Activated CD4-positive, CD25-positive, alpha-beta regulatory T cell treated with anti-CD3 and anti-CD28 coated beads, Interleukin-2, amount 50 U/mL, for 16 hours (primary cell): ENCODE measurements at places on chromosomes 7 and 10.

DNA sequence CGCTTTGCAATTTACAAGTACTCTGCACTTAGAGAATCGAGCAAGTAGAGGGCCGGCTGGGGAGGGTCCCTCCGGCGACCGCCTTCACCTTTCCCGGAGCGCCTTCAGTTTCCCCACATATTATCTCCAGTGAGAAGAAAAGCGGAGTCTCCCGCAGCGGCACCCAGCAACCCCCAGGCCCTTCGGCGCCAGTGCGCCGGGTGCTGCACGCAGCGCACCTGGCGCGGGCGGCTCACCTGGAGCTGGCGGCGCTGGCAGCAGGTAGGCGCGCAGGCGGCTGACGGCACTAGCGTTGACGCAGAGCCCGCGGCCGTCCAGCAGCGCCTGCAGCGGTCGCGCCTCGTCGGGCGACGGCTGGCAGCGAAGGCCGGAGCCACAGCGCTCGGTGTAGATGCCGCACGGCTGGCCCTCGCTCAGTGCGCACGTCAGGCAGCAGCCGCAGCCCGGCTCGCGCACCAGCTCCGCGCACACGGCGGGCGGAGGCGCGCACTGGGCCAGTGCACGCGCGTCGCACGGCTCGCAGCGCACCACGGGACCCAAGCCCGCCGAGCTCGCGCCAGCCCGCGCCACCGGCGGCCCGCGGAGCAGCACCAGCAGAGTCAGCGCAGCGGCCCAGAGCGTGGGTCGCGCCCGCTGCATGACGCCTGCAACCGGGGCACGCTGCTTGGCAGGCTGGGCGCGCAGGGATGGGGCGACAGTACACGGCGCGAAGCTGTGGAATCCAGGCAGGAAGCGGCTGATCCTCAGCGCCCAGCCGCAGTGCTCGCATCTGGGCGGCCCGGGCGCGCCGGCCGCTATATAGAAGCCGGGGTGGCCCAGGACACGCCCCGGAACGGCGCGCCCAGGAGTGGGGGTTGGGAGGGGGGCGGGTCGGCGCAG is at the start of gene IGFBP3:
TSS of gene IGFBP3 (minus strand) at position 771 of the 879 bp plus-strand sequence. CDS start at position 639, 132 bp downstream.
- DNase-seq: no peak

- no peak for DNase-seq
These were observed 6.8 kb upstream of the ZCCHC24 start for GRCh38 chr10:79452174-79452611.

DNA sequence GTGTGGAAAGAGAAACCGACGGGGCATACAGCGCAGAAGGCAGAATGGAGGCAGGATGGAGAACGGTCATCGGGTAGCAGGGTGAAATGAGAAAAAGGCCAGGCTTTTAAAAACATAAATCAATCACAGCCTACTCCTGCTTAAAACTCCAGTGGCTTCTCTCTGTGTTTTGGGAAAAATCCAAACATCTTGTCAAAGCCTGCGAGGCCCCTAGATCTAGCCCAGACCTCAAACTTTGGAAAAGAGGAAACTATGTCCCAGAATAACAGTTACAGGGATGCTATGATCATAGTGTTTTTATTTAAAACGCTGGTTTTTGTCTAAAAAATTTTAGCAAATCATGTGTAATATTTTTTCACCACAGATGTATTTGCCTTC is 41.1 kb downstream of the PPP1R3C start:
- no peak for DNase-seq

DNA sequence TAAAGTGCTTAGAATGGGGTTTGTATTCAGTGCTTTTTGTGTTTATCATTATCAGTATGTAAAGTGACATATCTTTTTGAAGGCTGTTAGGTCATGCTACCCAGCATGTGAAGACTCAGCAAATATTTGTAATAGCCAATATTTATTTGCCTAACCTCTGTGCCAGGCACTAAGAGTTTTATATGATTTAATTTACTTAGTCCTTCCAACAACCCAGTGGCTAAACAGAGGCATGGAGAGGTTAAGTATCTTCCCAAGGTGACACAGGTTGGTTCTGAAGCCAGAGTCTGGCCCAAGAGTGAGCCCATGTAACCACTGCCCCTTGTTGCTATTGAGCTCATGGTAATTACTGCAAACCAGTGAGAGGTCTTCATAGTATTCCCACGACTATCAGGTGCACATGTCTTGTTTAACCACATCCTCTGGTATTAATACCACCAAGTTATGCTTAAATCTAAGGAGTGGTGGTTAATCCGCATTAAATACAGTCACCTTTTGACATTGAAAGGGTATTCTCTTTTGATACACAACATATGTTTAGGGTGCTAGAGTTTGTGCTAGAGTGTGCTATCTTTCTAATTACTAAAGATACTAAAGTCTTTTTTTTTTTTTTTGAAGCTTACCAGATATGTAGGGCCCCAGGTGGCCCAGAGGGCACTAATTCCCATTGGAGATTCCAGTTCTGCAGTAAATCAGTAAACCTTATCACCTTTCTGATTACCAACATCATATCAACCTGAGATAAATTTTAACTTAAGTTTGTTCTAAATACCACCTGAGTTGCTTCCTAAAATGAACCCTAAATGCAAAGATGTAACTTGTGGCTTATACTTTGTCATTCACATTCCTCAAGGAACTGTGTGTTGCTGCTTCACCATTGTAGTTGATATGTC is 2.9 kb downstream of the ADD3 start:
- DNase-seq: no peak

DNA sequence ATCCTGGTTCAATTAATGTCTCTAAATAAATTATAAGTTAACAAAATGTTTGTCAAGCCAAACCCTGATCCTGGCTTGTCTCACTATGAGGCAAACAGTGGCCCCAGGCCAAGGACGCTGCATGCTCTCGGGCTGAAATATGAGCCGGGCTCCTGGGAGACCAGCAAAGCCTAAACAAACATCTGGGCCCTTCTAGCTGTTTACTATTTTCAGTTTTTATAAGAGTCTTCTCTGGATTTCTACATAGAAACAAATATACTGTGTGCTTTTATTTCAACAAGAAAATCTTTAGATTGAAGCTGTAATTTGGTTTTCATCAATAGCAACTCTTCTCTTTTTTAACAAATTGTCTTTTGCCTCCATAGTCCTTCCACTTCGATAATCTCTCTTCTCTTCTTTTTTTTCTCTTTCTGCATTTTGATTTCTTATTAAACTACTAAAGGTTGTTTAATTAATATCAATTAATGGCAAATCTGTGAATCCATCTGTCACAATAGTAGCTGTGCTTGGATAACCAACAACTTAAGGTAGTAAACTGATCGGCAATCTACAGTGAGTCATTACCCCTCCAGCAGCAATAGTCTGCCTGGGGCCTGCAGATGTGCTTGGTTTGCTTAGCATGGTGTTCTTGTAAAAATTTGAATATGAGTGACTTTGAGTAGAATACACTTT is 83.3 kb upstream of the DNAJC1 start:
- no peak for DNase-seq

DNA sequence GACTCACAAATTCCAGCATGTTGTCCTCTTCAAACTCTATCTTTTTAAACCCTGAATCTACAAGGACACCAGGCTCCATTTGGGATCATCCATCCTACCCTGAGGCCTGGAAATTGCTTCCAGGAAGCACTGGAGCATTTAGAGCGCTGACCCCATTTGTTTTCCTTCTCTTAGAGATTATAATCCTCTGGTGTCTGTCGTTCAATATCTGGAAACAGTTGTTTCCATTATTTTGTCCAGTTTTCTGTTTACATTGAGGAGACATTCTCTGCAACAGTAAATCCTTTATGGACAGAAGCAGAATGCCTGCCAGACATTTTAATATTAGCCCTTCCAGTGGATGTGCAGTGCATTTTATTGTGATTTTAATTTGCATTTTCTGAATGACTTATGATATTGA is 119.4 kb upstream of the MEOX2 start:
- DNase-seq: no peak

GRCh38 chr7:732094-732541 is 5.0 kb upstream of the PRKAR1B start:
- DNase-seq: no peak

DNA sequence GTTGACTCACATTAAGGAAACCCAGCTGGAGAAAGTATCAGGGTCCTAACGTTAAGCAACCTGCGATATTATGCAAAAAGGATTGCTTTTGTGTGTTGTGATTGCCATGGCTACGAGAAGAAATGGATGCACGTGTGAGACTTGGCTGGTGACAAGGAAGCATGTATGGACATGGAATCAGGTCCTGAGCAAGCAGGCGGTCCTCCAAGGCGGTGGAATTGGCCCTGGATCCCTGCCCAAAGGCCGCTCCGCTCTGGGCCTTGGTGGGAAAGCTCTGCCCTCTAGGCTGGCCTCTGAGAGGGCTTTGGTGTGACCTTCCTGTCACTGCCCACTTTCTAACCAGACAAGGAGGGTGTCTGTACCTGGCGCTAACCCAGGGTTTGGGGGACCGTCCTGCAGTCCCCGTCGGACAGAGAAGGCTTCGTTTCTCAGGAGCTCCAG is 192.1 kb downstream of the EBF3 start:
- no peak for DNase-seq

DNA sequence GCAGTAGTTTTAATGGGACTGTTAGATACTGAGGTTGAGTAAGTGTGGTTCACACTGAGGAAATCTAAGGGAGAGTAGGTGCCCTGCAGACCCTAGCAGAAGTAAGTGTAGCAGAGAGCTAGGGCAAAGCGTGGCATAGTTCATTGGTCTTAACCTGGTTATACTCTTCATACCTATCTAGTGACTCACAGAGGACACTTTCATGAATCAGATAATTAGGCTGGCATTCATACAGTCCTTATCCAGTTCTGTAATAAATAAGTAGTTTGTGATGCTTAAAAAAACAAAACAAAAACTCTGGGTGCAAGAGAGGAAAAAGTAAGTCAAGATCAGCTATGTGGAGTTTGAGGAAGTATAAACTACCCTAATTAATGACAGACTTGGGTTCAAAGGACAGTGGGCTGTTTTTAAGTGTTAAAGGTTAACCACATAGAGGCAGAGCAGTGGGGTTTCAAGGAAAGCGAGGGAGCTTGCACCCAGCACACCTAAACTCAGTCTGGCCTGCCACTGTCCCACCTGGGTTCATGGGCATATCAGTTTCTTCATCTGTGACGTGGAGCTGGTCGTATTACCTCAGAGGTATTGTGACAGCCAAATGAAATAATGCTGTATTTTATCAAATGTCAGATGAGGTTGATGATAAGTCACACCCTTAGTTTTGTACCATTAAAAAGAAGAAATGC is 27.1 kb downstream of the LMTK2 start:
- DNase-seq: no peak

DNA sequence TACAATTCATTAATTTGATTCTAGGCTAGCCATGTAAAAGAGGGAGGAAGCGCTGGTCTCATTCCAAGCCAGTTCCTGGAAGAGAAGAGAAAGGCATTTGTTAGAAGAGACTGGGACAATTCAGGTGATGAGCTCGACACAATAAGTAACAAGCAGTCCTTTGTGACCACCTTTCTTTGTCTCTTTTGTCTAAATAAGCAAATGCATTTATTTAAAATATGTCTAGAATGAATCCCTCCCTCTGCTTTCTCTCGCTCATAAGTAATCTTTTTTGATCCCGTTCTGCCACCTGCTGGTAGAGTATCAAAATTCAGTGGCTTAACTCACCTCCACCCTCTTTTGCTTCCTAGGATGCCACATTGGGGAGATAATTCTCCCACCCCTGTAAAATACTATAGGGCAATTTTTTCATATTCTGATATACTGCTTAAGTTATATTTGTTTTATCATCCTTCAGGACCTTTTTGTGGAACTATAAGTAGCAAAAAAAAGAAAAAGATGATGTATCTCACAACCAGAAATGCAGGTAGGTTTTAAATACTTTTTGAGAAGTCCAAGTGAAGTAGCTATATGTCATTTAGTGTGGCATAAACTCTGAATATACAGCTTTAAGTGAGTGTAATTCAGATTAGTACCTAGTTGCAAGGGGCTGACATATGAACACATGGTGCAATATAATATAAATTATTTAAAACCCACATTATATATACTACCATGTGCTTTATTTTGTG is 91.5 kb downstream of the GSDME start:
- DNase-seq: peak; percentile 17

DNA sequence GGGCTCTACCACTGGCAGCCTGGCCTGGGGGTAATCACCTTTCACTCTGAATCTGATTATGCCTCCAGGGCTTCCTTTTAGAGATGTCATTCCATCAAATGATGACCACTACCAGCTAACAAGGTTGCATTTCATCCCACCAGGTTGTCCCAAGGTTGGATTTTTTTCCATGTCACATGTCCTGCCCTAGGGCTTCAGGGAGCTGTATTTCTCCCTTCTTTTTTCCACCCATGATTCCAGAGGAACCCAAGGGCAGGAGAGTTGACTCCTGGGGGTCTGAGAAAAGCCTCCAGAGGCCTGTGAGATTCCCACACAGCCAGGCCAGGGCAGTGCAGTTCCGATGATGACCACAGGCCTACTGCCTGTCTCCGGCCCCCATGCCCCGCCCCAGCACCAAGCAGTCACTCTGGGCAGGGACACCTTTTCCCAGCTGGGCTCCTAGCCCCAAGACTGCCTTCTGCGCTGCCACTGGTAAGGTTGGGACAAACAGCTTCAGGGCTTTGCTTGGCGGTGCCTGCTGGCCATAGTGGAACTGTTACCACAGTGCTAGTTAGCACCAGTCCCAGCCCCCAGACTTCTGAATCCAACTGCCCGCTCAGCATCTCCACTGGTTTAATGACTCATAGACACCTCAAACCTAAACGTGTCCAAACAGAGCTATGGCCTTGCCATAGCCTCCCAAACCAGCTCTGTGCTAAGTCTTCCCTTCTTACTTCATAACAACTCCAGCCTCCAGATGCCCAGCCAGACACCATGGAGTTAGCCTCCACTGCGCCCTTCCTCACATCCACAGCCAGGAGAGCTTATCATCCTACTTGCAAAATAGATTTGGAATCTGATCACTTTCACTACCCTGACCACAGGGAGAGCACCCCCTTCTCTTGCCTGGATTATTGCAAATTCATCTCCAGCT is 133.7 kb downstream of the ARHGAP22 start:
- DNase-seq: no peak

- no peak for DNase-seq
These were observed 113.8 kb upstream of the SKAP2 start for GRCh38 chr7:26978146-26978545.

- DNase-seq: no peak
These were observed 170.2 kb upstream of the ZMIZ1 start for GRCh38 chr10:78898341-78899097.

GRCh38 chr7:82443547-82444219 is at the start of gene CACNA2D1:
Gene CACNA2D1, minus strand, starts transcription at chr7:82443777.
- no peak for DNase-seq

- no peak for DNase-seq
These were observed 47.8 kb upstream of the SLF2 start for GRCh38 chr10:100864978-100865377.

- DNase-seq: no peak
These were observed 54.6 kb downstream of the HTR5A start for GRCh38 chr7:155124706-155125105.
